WTC11 (cell line): ENCODE measurements at places on chromosomes 12 and 14.

DNA sequence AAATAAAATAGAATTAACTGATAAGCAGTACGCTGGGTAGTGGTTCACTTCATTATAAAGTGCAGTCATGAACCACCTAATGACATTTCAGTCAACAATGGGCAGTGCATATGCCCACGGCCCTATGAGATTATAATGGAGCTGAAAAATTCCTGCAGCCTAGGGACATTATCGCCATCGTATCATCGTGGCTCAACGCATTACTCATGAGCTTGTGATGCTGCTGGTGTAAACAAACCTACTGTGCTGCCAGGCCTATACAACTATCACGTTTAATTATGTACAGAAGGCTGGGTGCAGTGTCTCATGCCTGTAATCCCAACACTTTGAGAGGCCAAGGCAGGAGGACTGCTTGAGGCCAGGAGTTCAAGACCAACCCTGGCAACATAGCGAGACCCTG lies 62.3 kb upstream of the TMEM263 start:
- DNase-seq: no peak

GRCh38 chr14:47763188-47763854 lies 87.9 kb upstream of the MDGA2 start:
- DNase-seq: no peak

DNA sequence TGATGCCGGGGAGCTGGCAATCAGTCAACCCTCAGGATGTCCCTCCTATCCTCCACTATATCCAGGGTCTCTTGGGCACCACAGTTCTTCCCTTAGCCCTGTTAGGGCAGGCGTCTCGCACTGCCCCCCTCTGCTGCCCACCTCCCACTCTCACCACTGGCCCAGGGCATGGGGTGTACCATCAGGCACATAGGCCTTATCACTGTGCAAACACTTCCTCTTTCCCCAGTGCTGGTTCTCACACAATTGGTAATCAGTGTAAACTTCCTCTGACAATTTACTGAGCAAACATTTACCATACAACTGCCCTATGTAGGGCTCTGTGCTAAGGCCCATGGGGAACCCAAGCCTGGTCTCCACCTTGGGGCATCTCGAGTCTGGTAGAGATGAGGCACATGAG lies 20.1 kb upstream of the TMED10 start:
- DNase-seq: no peak

GRCh38 chr12:110849748-110850403 lies 3.1 kb downstream of the CCDC63 start:
- DNase-seq: no peak

DNA sequence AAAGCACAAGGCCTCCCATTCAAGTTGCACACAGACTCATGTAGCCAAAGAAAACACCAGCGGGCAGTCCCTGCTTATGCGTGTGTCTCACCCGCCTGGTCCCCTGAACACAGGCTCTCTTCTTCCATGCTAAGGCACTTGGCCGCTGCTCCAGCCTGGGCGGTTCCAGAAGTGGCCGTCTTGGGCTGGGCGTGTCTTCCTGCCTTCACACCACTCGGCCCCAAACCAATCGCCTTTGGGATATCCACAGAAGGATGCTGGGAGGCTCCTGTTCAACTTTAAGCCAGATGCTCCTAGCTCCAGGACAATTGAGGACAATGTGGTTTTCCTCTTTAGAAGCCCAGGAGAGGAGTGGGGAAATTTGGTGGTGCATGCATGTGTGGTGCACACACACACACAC lies 2.2 kb downstream of the SCARB1 start:
- no peak for DNase-seq

- DNase-seq: no peak
These were observed 168.7 kb upstream of the CNOT2 start for GRCh38 chr12:70074510-70074909.

DNA sequence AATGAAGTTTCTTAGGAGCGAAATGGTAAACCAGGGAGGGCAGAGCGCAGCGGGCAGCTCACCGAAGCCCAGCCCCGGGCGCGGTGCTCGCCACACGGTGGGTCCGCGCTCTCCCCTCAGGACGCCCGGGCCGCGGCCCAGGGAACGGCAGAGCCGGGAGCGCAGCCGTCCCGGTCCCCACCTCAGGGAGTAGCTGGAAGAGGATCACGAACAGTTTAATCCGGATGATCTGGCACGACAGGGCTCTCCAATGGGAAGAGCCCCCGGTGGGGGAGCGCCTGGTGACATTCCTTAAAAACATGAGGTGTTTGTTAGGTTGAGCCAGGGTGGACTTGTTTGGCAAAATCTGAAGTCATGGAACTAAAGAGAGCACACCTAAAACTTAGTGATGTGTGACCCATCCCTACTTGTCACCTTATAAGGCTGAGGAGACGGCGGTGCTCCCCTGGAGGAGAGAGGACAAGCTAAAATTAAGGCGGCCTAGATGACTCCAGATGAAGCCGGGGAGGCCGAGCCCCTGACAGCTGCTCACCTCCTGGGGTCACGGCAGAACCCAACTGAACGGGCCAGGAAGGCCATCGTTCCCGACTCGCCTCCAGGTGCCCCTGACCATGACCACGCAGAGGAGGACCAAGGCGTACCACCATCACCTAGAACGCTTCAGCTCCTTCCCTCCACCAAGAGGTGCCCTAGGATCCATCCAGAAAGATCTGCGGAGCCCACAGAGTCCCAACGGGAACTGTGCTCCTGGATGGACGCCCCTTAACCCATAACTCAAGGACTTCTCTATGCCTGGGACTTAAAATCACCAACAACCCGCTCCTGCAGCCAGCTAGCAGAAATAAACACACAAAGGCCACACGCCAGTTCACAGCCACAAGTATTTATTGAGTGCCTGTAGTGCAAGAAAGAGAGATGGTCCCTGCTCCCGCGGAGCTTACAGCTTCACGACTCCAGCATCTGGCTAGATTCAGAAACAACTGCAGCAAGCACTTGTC lies 866 bp upstream of the PITPNM2 start:
- no peak for DNase-seq

DNA sequence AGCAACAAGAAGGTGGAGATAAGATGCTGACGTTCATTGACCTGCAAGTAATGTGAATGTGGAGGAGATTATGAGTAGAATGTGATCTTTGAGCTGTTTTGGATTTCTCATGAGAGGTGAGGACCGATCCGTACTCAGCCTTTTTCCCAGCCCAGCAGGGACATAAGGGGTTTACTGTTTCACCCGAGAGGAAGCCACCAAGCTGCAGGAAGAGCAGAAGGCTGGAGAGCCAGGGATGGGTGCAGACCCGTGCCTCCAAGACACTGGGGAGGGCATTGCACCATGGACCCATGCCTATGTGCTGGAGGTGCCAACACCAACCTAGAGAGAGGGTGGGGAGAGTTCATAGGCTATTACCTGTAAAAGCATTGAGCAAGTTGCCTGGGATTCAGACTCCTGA lies 206.0 kb upstream of the DIO3 start:
- DNase-seq: no peak

GRCh38 chr12:123063535-123063934 lies 83.1 kb downstream of the ARL6IP4 start:
- DNase-seq: peak; percentile 76

DNA sequence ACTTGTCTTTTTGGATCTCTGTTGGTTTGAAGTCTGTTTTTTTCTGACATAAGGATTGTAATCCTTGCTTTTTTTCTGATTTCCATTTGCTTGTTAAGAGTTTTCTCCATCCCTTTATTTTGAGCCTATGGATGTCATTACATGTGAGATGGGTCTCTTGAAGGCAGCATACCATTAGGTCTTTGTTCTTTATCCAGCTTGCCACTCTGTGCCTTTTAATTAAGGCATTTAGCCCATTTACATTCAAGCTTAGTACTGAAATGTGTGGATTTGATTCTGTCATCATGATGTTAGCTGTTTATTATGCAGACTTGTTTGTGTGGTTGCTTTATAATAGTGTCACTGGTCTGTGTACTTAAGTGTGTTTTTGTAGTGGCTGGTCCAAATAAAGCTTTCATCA lies 100.0 kb downstream of the CCDC91 start:
- DNase-seq: no peak

- DNase-seq: no peak
These were observed 91.7 kb upstream of the SEL1L start for GRCh38 chr14:81625343-81625742.

- peak; percentile 92 for DNase-seq
These were observed 61.3 kb downstream of the C14orf132 start for GRCh38 chr14:96100161-96101064.

- DNase-seq: no peak
These were observed 12.2 kb downstream of the CEP170B start for GRCh38 chr14:104877066-104877805.

DNA sequence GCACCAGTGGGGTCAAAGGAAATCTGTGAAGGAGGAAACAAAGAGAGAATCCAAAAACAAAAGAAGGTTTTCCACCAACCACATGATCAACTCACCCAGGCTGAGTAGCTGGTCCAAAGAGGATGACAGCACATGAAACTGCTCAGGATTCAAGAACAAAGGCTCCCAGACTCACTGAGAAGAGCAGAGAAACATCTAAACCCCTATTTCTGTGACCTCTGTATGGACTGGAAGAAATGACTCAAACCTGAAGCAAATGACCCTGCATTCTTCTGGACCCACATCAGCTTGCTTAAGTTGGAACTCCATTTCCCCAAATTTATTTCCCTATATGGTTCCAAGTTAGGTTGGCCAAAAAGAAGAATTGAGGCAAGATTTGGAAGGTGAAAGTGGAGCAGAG lies 26.3 kb downstream of the TC2N start:
- DNase-seq: no peak

DNA sequence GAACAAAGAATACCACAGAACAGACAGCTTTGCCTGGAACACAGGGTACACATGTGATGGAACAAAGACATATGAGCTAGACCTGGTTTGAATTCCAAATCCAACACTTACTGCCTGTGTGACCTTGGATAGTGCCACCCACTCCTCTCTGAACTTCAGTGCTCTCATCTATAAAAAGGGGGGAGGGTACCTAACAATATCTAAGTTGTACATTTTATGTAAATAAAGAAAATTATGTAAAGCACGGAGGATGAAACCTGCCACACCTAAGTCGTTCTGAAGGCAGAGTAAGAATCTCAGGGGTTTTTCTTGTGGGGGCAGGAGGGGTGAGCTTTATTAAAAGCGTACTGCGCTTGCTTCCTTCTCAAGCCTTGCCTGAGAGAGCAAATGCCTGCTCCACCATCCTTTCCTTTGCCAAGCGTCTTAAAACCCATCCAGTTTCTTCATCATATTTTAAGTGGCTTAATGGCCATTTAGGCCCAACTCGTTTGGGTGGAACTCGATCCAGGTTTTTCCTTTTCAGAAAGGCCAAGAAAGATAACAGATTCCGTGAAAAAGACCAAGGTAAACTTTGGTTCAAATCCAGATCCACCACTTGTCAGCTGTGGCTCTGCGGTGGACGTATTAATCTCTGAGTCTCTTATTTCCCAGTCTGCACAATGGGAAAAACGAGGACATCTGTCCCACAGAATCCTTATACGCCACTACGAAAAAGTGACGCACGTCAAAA lies 946 bp downstream of the DDX24 start:
- no peak for DNase-seq

DNA sequence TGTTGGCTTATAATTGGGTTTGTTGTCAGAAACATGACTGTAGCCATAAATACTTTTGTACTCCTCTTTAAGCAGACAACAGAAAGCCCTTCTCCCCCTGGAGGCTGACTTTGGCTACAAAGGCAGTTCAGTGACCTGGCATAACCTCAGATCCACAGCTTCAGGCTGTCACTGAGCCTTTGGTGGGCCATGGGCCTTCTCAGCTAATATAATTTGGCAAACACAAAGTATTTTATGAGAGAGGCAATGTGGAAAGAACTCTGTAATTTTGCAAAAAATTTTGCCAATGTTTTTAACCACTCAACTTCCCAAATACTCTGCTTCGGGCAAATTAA lies 15.5 kb upstream of the MGP start:
- no peak for DNase-seq

DNA sequence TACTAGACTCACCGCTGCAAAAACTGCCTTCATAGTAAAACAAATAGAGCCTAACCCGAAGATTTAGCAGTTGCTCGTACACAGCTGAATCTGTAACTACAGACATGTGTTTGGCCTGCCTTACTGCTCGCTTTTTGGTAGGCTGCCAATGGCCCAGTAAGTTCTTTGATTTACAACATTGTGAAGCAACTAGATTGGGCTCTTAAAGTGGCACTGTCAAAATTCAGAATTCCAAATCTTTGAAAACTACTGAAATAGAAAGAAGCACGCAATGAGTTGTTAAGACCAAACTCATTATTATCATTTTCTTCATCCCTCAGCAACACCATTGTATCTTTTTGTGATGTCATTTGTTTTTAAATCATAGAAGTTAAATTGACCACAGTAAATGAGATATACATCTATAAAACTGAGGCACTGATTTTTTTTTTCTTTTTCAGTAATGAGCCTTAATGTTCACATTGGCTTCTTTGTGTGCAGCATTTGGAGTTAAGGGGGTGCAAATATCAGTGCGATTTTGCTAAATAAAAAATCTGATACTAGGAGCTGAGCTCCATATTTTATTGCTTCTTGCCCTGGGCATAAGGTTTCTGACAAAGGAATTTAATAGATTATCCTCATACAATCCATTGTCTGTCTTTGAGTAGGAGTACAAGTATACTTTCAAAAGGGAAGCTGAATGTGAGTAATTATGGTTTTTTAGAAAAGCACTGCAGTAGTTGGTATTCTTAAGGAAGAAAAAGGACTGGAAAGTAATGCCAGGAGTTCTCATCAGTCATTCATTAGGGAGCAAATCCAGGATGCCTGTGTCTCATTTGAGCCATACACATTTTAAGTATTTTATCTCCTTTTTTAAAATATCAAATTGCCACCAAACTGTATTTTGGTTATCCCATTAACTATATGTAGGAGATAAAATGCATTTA lies 138.5 kb downstream of the KICS2 start:
- DNase-seq: no peak

DNA sequence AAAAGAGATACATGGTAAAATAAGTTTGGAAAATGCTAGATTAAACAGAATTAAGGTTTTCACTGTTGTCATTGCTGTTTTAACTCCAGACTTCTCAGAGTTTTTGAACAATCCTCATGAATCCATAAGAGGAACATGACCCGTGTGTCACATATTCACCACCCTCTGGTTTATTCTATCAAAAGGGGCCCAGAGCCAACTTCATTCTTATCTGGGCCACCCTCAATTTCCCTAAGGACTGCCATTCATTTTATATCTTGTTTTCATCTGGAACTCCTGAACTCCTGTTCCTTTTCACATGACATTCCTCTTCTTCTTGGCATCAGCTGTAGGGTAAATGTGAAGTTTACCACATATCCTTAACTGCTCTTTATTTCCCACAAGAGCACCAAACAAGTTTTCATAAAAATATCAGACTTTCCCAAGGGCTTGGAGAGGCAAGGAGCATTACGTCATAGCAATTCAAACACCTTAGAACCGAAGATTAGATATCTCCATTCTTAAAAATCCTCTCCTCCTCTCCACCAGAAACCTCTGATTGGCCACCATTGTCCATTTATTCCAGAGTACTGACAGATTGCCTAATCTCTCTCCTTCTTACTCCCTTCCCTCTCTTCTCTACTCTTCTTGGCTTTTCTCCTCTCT lies 225.2 kb downstream of the SEC23A start:
- DNase-seq: no peak

- no peak for DNase-seq
These were observed 53.9 kb downstream of the ATF7 start for GRCh38 chr12:53572134-53572758.

GRCh38 chr12:130146176-130146931 lies 15.9 kb upstream of the FZD10 start:
- DNase-seq: no peak
